ENCODE measurements at places on chromosomes 12 and 14.

DNA sequence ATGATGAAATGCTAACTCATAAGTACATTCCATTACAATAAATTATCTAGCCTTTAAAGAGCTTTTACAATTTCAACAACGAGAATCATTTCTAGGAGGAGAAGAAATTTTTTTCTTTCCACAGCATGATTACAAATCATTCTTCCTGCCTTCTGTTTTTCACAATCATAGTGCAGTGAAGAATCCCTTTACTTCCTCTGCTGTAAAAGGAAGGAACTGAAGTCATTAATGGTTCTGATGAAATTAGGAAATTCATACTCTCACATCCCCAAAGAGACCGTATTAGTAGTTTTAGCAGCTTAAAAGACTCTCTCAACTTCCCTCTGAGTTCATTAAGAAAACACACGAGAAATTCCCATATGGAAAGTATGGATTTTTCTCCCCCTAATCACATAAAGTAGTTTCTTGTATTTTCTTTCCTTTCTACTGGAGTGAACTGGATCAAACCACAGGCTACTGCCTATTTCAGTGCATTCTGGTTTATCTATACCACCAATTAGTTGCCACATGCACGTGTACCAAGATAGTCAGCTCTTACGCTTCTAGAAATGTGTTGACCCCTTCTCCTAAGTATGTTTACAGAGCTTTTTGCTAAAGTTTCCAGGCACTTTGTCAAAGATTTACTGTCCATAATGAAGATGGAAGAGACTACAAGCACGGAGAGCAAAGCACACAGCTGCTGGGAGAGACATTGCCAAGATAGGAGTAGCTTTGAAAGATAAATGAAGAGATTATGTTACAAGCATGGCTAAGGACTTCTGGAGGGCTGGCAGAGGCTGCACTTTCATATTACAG lies 58.9 kb upstream of the KITLG start:
- DNase-seq = no peak

GRCh38 chr12:121531356-121531750 lies 49.5 kb downstream of the KDM2B start:
- no peak for DNase-seq

DNA sequence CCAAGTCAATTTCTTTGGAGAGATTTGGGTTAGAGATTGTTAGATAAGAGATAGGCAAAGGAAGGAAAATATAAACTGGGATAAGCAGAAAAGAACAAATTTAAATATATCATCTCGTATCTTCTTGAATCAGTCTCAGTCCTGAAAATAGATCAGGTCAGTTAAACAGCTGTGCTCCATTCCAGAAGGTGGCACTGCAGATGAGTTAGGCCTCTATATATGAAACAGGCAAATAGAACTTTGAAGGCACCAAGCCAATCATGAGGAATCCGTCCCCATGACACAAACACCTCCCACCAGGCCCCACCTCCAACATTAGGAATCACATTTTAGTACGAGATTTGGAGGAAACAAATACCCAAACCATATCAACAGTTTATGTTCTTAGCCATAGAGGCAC lies 605.5 kb upstream of the USP15 start:
- no peak for DNase-seq

- no peak for DNase-seq
Measured at GRCh38 chr12:121237415-121237814, 27.5 kb downstream of the P2RX4 start.

GRCh38 chr14:70934502-70935134 lies 27.4 kb downstream of the PCNX1 start:
- DNase-seq = no peak

GRCh38 chr12:109685574-109686447 lies 27.8 kb upstream of the FAM222A start:
- DNase-seq = no peak

- no peak for DNase-seq
Measured at GRCh38 chr12:91196436-91196835, 13.8 kb upstream of the DCN start.
